ENCODE measurements at places on chromosomes 5 and 9.

DNA sequence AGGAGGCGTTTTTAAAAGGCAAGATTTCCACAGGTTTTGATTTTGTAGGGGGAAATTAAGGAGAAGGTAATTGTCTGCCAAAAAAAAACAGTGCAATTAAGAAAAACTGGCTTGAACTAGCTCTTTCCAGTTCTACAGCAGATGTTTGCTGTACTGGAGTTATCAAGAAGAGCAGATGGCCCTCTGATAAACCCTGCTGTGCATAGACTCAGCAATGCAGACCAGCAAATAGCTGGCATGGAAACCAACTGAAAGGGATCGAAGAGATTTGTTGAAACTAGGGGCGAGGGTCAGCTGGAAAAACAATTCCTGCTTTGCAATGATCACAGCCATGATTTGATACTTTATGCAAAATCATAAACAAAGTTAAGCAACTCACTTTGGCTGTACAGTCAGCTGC lies 17.8 kb upstream of the BHMT start:
- DNase-seq: no peak

DNA sequence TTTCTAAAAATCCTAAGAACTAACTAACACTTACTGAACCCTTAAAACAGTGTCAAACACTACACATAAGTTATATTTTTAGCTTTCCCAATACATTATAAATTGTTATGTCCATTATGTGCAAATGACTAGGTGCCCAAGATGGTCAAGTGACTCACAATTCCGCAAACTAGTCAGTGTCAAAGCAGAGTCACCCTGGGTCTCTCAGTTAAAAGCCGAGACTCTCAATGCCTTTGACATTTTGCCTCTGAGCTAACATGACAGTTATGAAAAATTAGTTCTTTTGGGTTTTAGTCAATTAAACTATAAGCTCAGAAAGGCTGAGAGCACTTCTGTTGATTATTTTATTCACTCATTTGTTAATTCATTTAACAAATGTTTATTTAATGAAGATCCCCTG lies 42.3 kb upstream of the GABRG2 start:
- no peak for DNase-seq

GRCh38 chr9:20640331-20641187 lies 18.3 kb upstream of the MLLT3 start:
- DNase-seq: no peak

DNA sequence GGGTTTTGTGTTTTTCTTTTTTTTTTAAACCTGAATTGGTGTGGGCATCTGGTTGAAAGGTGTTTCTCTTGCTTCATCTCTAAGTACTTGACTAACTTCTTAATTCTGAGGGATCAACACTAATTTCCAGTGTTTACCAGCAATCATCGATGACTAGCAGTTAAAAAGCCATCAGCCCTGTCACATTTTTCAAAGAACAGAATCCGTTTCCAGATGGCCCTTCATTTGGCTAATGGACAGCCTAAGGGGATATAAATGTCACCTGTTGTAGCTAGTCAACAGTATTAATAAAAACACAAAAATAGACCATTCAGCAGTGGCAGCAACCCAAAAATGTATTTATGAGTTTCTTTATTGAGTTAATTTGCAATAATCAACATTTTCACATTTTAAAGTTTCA lies 1076.5 kb downstream of the MAT2B start:
- no peak for DNase-seq

DNA sequence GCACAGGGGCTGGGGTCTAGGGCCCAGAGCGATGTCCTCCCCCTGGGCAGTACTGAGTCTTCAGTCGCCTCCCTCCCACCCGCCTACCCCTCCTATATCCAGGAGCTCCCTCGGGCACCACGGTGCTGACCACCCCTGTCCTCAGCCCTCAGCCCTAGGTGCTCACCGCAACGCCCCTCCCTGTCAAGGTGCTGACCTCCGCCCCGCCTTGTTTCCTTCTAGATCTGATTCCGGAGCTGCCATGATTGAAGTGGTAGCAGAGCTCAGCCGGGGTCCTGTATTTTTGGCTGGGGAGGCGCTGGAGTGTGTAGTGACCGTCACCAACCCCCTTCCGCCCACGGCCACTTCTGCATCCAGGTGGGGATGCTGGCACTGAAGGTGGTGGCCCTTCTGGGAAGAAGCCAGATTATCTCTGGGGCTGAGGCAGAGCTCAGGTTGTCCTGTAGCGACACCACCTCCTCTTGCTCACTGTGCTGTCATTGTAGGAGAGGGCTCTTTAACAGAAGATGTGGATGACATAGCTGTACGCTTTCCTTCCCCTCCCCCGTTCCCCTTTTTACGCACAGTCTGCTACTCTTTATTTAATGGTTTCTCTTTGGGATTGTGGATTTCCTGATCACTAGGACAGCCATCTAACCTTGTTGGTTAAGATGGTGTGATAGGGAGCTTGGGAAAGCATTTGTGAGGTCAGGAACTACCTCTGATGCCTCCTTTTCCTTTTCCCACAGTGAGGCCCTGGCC lies 598 bp downstream of the RGP1 start:
- no peak for DNase-seq

- DNase-seq: no peak
Measured at GRCh38 chr9:132351404-132352045, 3.3 kb downstream of the SETX start.

- DNase-seq: no peak
Measured at GRCh38 chr5:4197151-4197550, 601.5 kb downstream of the IRX1 start.

- DNase-seq: no peak
Measured at GRCh38 chr5:41539454-41539853, 29.1 kb upstream of the PLCXD3 start.

DNA sequence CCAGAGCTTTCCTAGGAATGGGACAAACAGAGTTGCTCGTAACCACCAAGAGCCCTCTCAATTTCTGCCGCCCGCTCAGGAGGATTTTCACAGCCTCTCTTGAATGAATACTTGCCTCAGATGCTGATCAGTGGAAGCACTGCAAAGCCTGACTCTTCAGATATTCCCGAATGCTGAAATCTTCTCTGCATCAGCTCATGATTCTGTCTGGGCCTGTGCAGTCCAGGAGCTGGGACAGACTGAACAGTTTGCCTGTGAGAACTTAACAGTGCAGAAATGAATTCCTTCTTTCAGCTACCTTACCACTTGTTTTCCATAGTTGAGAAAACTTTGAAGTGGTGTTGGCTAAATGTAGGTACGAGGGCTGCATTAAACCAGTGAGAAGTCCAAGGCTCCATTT lies 17.1 kb downstream of the ZNF462 start:
- no peak for DNase-seq
